ENCODE measurements at places on chromosomes 5 and 9. TPM values are rescaled to one million over a fixed set of nuclear protein-coding genes. Genes with fewer than 3 reads are reported as not detected.

DNA sequence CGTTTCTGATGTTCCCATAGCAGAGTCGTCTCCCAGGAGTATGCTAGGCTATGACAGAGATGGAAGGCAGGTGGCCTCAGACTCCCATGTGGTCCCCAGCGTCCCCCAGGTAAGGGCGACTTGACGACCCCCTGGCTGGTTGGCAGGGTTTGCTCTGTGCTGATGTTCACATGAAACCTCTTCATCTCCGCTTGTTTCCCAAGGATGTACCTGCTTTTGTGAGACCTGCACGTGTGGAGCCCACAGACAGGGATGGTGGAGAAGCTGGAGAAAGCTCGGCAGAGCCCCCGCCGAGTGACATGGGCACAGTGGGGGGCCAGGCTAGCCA is 108.3 kb downstream of the WNK2 start:
- no peak for DNase-seq

Gene SLC45A2
- total RNA-seq = not detected

DNA sequence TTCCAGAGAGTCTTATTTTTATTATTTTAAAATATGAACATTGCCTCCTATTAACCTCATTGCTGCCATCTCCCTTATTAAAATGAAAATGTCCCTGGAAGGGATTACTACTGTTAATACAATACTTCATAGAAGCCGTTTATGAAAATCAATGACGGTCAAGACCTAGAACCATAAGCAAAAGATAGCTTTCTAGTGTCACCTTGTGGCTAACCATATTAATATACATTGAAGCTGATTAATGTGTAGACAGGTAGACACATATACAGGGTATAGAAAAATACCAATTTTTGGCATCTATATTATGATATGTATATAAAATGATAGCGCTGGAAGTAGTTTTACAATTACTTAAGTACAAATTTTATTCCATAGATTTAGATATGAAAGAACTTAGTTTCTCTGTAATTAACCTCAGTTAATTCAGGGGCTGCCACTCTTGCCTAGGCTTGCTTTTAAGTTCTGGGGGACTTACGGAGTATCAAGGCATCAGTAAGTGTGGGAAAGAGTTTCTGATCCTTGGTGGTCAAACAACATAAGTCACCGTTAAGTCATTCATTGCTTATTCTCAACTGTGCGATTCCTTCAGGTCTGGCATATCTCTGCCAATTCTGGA is 2.5 kb upstream of the YTHDC2 start:
- peak; percentile 58 for DNase-seq

GRCh38 chr5:29131285-29131684 is 2062.2 kb upstream of the CDH6 start:
- DNase-seq = no peak

GRCh38 chr9:37324261-37324683 is 98.2 kb upstream of the GRHPR start:
- DNase-seq = no peak

Gene RANBP17
- 5.5 TPM for total RNA-seq

DNA sequence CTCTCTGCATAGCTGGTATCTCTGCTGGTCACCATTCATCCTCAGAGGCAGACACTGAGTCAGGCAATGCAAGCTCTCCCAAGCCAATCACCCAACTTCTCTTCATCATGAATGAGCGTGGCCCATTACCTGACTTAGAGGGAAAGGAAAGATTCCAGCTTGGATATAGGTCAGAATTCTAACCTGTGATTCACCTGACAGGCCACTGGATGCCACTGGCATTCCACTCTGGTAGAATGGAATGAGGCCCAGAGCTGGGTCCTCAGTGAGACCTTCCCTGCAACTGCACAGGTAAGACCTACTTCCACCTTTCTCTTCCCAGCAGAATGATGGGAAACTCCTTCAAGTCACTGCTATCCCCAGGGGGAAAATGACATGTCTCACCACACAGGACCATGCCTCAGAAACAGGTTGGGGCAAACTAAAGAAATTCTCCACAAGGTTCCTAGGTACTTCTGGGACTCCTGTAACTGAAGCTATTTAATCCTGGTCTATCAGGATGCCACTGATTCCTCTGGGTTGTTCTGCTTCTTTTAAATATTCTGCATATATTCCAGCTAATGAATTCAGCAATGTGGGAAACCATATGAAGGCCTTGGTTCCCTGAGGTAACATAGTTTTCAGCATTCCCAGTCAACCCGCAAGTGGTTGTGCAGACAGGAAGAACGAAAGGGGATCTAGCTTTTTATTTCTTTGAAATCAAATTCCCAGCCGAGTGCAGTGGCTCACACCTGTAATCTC is 62.0 kb downstream of the SUSD1 start:
- DNase-seq = no peak

Gene ATP6V1G1
- total RNA-seq = 84.1 TPM

- DNase-seq = no peak
Measured at GRCh38 chr5:178526773-178527457, 63.3 kb downstream of the COL23A1 start.

Gene CTXN3
- total RNA-seq = not detected

DNA sequence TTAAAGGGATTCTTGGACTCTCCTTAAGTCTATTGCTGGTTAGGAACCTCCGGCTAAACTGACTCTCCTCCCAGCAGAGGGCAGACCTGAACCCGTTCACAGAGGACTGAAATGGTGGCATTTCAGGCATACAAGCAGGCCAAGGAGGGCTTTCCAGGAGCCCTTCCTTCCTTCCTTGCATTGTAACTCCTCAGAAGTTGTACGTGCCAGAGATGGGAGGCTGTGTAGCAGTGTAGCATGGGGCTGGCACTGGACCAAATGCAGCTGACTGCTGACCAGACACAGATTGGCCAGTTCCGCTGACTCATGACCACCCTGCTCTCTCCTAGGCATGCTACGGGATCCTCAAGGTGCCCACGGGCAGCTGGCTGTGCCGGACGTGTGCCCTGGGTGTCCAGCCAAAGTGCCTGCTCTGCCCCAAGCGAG is 36.4 kb downstream of the JADE2 start:
- DNase-seq = peak; percentile 44

DNA sequence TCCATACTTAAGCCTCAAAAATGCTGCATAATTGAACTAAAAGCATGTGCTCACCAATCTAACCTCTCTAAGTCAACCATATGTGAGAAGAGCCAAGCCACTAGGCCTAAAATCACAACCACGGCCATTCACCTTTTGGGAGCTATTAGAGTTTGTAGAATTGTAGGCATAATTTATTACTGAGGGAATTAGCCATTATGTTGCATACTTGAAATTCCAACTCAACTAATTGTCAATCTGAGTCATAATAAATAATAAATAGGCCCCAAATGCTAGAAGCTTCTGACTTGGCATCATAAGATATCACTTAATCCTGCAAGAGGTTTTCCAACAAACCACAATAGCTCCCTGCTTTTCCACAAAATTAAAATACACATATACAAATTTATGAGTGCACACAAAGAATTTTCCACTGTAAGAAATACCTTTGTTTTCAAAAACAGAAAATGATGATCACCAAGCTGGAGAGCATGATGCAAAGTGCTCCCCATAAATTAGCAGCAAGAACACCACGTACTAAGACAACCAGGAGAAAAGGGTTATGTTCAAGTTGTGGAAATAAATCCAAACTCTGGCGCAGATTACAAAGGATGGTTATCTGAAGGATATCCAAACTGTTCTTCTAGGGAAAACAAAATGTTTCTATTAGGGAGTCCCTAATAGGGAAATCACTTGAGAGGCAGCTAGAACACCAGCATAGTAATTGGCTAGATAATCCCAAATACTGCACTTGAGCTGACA is 250.0 kb upstream of the SLC30A5 start:
- no peak for DNase-seq
